ENCODE measurements at places on chromosomes 16 and 17.

DNA sequence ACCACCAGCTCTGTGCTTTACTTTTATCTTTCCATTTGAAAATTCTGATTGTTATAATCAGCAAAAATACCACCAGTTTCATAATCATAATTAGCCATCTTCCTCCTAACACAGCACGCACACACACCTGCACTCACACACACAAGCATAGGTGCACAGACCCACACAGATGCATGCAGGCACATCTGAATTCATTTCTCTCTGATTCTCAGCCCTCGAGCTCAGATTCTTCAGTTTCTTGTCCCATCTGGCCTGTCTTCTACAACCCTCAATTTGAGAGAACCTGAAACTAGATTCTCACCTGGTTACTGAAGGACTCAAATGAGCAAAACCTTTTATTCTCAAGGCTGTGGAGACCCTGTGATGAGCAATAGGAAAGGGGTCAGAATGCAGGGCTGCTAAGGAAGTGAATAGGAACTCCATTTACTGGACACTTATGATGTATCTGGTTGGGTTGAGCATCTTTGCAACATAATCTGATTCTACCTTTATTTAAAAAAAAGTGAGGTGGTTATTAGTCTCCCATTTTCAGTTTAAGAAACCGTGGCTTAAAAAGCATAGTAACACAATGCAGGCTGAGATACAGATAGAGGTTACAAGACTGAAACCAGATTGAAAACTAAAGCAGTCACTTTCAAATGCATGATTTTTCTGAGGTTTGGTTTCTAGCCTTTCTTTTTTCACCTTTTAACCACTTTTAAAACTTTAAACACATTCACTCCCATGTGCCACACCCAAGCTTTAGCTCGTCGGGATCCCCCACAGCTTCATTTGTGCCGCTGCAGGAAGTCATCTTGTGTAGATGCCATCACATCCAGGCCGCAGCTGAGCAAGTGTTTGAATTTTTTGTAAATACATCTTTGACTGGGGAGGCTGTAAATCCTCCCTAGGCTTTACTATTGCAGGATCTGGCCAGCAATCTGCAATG, 9.4 kb downstream of the KRT33A start:
- DNase-seq, result no peak

- DNase-seq, result no peak
These were observed 56.9 kb downstream of the NOS2 start for GRCh38 chr17:27743281-27743885.

- DNase-seq, result peak; percentile 45
These were observed 1.6 kb upstream of the MRPL58 start for GRCh38 chr17:75010683-75011400.

GRCh38 chr17:3935825-3936355, 19.6 kb upstream of the P2RX1 start:
- no peak for DNase-seq

- no peak for DNase-seq
These were observed 35.7 kb downstream of the GSE1 start for GRCh38 chr16:85648805-85649204.

GRCh38 chr17:79290726-79291125, 216.1 kb downstream of the ENGASE start:
- DNase-seq, result no peak

DNA sequence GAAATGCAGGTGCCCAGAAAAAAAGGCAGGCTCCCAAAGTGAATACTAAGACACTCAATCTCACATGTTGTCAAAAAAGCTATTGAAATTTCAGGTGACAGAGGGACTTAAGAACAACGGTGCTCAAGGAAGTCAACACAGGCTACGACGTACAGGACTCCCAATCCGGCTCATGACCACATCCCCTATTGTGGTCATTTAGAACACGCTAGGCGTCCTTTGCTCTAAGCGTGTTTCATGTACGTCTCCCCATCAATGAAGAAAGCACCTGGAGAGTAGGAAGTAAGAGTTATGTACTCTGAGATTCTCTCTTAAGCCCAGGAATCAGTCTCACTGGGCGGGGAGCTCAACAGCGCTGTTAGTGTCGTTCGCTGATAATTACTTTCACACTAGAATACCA, 94.1 kb downstream of the MRM3 start:
- DNase-seq, result no peak

- no peak for DNase-seq
These were observed 31.6 kb upstream of the ERN1 start for GRCh38 chr17:64161380-64162176.

DNA sequence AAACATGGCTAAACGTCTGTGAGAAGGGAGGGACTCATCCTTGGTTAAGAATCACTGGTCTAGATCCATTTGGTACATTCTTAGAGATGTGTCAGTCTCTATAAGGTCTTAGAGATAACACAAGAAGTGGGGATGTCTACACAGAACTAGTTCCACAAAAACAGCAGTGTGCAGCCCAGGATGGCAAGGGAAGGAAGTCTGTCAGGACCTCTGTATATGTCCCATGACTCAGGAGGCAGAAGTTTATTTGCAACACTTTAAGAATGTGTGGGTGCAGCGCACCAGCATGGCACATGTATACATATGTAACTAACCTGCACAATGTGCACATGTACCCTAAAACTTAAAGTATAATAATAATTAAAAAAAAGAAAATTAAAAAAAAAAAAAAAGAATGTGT, 548.5 kb upstream of the SOX9 start:
- DNase-seq, result no peak

GRCh38 chr17:56521414-56522141, 71.9 kb upstream of the NOG start:
- DNase-seq, result no peak

DNA sequence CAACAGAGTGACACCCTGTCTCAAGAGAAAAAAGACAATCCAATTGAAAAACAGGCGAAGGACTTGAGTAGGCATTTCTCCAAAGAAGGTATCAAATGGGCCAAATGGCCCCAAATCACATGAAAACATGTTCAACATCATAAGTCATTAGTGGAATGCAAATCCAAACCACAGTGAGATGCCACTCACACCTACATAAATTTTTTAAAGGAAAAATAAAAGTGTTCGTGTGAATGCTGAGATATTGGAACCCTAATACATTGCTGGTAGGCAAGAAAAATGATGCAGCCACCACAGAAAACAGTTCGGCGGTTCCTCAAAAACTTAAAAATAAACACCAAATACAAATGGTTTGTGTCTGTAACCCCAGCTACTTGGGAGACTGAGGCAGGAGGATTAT, 45.2 kb downstream of the PIGL start:
- DNase-seq, result no peak

- DNase-seq, result no peak
These were observed 9.6 kb downstream of the IL32 start for GRCh38 chr16:3074860-3075522.

DNA sequence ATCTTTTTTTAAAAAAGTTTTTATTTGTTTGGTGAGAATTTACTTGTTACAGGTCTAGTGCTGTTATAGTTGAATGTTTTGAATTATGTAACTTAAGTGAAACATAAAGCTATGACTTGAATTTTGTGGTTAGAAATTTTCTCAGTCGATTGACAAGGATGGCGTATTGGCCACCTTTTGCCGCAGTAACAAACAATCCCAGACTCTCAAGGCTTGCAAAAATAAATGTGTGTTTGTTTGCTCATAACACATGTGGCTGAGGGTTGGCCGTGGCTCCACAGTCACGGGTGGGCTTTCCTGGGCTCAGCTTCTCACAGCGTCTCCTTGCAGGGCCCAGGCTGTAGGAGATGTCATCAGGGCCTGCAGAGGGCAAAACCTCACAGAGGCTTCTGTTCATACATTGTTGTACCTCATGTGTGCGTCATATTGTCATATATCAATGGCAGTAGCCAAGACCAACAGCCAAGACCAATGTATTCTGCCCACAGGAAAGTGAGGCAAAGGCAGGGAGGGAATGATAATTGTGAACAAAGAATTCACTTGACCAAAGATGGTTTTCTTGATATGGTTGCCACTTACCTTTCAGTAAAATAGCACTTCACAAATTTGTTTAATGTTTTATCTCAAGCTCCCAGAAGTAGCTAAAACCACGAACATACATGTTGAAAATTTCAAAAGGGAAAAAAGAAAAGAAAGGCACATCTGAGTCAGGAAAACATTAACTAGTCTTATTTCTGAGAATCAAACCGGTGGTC, 93.5 kb downstream of the WWOX start:
- DNase-seq, result no peak

- no peak for DNase-seq
These were observed 126.4 kb upstream of the ANKFN1 start for GRCh38 chr17:56026915-56027314.

DNA sequence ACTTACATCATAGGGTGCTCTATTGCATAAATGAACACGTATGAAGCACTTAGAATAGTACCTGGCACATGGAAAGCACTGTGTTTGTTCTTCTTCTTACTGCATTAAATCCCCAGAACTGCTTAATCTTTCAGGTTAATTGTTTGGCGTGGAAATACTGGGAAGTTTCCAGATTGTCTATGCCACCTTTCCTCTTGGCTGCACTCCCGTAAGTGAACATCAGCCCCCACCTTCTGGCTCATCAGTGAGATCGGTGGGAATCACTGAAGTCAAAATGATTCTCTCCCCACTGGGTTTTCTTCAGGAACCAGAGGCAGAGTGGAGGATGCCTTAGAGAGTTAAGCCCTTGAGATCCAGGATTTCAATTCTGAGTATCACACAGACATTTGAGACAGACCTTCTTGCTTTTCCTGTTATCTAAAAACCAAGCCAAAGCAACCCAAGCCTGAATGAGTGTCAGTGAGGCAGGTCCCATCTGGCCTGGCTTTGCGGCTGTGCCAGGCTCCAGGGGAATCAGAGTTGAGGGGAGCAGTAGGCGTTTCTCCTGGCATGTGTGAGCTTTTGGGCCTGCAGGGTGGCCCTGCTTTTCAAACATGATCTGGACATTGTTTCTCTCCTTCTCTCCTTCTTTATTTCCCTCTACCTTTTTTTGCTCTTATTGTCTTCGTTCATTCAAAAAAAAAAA, 59.1 kb downstream of the OTOA start:
- DNase-seq, result no peak

GRCh38 chr16:75385507-75386152, 47.7 kb downstream of the CFDP1 start:
- DNase-seq, result peak; percentile 7

DNA sequence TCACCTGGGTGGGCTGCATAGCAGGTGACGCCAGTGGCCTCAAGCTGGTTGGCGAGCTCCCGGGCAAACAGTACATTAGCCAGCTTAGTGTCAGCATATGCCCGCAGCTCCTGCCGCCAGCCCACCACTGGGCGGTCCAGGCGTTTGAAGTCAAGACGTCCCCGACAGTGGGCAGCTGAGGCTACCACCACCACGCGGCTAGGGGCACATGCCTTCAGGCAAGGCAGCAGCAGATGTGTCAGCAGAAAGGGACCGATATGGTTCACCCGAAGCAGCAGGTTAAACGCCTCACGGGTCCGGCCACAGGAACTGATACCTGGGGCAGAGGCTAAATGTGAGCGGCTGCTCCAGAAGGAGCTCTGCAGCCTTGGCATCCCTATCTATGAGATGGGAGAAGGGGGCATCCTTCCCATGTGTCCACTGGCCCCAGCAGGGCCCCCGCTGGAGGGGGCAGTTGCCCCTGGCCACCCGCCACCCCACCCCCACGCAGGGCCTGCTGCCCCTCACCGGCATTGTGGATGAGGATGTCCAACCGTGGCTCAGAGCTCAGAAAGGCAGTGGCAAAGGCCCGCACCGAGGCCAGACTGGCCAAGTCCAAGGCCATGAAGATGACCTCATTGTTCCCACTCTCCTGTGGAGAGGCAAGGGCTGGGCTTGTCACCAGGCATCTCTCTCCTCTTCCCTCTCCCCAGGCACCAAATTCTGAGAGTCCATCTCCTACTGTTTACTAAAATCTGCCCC, 1.7 kb downstream of the DHRS13 start:
- DNase-seq, result no peak

GRCh38 chr17:2304931-2305330, 1.2 kb downstream of the SRR start:
- DNase-seq, result no peak

GRCh38 chr16:19784183-19784736, 66.2 kb downstream of the IQCK start:
- no peak for DNase-seq

DNA sequence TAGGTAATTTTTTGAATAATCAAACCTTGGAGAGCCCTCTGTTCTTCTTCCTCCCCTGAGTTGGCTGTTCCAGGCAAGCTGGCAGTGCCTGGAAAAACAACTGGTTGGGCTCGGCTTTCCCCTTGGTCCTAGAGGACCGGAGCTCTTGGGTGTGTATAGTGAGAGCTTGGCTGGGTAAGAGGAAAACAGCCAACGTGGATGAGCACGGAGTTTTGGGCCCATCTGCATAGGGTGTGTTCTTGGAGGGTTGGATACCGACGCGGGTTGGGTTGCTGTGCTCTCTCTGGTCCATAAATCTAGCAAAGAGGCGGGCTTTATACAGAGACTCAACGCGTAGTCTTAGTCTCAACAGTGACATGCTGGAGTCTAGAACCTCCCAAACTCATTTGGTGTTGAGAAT, 23.2 kb downstream of the ITGB3 start:
- peak; percentile 78 for DNase-seq

- no peak for DNase-seq
These were observed 33.9 kb downstream of the MYO15A start for GRCh38 chr17:18142417-18142816.

- no peak for DNase-seq
These were observed 271.2 kb upstream of the RPL38 start for GRCh38 chr17:73932216-73932749.

DNA sequence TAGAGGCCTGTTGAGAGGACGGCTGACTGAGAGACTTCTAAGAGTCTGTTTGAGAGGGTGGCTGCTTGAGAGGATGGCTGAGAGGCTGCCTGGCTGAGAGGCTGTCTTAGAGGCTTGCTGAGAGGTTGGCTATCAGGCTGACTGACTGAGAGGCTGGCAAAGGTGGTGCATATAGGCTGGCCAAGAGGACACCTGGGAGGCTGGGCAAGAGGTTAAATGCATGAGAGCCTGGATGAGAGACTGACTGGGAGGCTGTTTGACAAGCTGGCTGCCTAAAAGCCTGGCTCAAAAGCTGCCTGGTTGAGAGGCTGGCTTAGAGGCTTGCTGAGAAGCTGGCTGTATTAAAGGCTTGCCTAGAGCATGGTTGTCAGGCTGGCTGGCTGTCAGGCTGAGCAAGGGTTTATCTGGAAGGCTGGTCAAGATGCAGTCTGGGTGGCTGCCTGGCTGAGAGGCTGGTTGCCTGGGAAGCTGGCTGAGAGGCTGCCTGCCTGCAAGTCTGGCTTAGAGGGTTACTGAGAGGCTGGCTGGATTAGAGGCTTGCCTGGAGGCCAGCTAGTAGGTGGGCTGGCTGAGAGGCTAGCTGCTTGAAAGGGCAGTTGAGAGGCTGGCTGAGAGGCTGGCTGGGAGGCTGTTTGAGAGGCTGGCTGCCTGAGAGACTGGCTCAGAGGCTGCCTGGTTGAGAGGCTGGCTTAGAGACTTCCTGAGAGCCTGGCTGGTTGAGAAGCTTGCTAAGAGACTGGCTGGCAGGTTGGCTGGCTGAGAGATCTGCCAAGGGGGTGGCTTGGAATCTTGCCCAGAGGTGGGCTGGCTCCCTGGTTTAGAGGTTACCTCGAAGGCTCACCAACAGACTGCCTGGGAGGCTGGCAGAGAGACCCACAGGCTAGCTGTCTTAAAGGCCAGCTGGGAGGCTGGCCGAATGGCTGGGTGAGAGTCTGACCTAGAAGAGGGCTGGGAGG, 38.3 kb upstream of the ACSM2B start:
- peak; percentile 18 for DNase-seq

GRCh38 chr16:85395207-85395912, 217.8 kb upstream of the GSE1 start:
- peak; percentile 90 for DNase-seq

GRCh38 chr17:45852535-45853297, 8.0 kb downstream of the SPPL2C start:
- peak; percentile 71 for DNase-seq

All from NCI-H345 (cell line).